Stimulated activated naive CD4-positive, alpha-beta T cell treated with Interleukin-2 at 50 U/mL for 16 hours (primary cell): ENCODE measurements at places on chromosomes 4 and X.

DNA sequence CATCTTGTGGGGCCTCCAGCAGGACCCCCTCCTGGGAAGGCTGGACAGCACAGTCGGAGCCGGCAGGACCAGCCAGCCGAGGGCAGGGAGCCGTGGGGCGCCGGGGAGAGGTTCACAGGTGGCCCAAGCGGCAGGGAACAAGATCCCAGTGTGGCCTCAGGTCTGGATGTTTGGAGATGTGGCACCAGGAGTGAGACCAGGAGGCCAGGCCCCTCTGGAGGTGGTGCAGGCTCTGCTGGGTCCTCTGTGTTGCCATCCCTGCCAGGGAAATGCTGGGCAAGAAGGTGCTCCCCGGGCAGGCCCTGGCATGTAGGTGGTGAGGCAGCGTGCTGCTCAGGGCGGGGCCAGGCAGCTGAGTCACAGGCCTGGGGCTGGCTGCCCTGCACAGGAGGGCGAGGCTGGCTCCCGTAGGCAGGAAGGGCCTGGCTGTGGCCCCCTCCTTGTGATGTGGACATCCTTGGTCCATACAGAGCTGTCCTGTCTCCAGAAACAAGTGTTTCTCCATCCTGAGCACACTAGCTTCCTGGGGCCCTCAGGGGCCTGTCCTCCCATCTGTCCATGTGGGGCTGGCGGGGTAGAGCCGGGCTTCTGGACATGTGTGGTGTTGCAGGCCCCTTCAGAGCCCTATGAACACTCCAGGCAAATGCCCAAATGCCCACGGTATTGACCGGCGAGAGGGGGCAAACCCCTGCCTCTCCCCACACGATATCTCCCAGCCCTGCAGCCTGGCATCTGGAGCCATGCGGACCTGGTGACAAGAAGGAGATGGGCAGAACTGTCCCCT, 4.8 kb upstream of the HGFAC start:
- no peak for DNase-seq

DNA sequence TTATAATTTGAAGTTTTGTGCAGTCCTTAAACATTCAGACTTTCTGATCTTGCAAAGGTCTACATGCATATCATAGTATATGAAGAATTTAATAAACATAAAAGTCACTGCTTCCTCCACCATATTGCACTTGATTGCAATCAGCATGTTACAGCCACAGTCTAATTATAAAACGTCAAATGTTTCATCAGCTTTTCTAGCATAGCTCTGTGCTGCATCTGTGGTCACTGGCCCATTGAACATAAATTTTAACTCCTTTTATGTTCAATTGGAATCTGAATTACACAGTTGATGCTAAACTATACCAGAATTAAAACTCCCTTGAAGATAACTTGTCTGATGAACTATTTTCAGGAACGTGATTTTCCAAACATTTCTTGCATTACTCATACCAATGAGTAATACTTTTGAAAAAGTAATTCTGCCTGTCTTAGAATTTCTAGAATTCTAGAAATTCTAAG, 329.1 kb downstream of the GALNTL6 start:
- no peak for DNase-seq

- DNase-seq, result peak; percentile 13
These were observed 27.2 kb downstream of the TMSB4X start for GRCh38 chrX:13001961-13002671.

GRCh38 chrX:139086246-139086645, 374.7 kb upstream of the FGF13 start:
- DNase-seq, result no peak

GRCh38 chr4:98242538-98242937, 18.6 kb upstream of the RAP1GDS1 start:
- DNase-seq, result no peak
